ENCODE measurements at places on chromosomes 6 and 20. TPM values are rescaled to one million over a fixed set of nuclear protein-coding genes. Genes with fewer than 3 reads are reported as not detected.

DNA sequence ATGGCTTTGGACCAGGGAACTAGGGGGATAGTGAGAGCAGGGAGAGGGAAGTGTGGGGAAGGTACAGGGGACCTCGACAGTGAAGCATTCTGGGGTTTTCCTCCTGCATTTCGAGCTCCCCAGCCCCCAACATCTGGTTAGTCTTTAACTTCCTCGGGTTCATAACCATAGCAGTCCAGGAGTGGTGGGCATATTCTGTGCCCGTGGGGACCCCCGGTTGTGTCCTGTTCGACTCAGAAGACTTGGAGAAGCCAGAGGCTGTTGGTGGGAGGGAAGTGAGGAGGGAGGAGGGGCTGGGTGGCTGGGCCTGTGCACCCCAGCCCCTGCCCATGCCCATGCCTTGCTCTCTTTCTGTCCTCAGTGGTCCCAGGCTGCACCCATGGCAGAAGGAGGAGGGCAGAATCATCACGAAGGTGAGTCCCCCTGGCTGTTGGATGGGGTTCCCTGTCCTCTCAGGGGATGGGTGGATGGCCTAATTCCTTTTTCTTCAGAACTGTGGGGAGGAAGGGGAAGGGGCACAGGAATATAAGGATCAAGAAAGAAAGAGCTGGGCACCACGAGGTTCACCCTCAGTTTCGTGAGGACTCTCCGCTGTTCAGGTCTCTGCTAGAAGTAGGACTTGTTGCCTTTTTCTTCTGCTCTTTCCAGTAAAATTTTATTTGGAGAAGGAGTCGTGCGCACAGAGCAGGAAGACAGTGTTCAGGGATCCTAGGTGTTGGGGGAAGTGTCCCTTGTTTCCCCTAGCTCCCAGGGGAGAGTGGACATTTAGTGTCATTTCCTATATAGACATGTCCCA lies 4.2 kb downstream of the VEGFA start:
- no peak for DNase-seq

- DNase-seq: no peak
Measured at GRCh38 chr6:136095986-136096385, 154.1 kb downstream of the MTFR2 start.

DNA sequence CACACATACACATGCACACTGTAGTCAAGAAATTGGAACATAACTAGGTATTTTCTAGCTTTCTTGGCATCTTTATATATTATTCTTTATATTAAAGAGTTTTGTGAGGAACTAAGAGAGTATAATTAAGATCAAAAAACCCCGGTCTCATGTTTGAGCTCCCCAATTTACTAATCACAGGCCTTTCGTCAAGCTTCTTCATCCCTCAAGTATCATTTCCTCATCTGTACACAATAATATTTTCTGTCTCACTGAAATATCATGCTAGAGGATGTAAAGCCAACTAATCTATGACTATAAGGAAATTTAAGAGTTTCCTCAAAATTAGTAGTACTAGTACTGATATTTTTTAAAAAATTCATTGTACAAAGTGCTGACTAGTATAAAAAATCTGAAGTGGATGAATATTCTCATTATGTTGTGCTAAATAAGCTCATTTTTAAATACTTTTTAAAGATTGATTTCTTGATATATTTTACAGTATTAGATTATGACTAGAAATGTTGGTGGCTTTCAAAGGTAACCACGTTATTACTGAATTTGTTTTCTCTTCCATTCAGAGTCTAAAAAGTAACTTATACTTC lies 28.0 kb downstream of the PEX3 start:
- no peak for DNase-seq

GRCh38 chr6:139354189-139354588 lies 20.3 kb downstream of the CITED2 start:
- DNase-seq: no peak

DNA sequence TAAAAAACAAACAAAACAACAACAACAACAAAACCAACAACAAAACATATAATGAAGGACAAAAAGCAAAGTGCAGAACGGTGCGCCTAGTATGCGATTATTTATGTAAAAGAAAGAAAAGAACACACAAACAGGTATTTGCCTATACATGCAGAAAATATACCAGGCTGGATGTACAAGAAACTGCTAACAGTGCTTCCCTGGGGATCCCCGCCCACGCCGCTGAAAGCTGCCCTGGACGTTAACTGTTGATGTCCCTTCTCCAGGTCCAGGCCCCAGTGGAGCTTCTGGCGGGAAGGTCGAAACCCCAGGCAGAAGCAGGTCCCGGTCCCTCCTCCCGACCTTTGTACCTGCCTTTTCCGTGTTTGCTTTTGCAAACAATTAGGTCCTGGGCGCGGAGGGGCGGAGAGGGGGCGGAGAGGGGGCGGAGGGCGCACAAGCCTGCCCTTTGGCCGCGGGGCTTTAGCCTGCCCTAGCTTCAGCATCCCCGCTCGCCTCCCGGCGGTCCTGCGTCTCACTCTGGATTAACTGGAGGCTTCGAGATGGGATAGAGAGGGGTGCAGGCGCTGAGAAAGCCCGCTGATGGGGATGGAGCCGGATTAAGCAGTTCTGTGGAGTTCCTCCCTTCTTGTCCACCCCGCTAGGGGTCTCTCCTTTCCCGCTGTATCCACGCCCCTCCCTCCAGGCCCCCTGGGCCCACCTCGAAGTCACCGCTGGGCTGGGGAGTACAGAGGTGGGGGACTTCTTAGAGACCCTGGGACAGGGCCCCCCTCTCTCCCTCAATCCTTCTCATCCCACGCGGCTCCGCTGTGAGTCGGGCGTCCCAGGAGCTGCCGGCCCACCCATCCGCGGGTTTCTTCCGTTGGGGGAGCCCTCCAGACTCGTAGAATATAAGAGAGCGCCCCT lies 8.2 kb upstream of the AHCY start:
- DNase-seq: no peak

GRCh38 chr6:121032268-121033006 lies 301.8 kb downstream of the TBC1D32 start:
- DNase-seq: no peak

GRCh38 chr6:108896111-108896661 lies 48.0 kb downstream of the ARMC2 start:
- no peak for DNase-seq

DNA sequence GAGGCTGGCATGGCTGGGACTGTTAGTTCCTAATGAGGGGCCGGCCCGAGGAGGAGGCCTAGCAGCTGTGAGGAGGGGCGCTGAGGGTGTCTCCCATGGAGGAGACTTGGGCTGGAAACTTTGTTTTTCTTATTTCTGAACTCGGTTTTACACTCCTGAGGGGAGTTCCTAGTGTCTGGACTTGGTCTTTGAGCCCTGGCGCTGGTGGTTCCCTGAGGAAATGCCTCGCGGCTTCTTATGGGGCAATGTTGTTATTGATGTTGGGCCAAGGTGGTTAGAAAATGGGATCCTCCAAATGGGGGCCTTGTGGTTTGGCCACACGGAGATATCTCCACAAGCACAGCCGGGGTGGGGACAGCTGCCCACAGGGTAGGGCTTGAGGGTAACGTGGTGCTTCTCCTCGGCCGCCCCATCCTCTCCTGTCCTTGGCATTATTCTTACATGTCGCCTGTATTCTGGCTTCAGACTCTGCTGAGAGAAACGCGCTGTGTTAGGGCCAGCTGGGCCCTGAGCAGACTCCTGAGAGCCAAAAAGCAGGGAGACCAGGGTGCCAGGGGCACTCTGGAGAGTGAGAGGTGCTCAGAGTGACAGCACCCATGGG lies 136.9 kb downstream of the FOXO3 start:
- no peak for DNase-seq

DNA sequence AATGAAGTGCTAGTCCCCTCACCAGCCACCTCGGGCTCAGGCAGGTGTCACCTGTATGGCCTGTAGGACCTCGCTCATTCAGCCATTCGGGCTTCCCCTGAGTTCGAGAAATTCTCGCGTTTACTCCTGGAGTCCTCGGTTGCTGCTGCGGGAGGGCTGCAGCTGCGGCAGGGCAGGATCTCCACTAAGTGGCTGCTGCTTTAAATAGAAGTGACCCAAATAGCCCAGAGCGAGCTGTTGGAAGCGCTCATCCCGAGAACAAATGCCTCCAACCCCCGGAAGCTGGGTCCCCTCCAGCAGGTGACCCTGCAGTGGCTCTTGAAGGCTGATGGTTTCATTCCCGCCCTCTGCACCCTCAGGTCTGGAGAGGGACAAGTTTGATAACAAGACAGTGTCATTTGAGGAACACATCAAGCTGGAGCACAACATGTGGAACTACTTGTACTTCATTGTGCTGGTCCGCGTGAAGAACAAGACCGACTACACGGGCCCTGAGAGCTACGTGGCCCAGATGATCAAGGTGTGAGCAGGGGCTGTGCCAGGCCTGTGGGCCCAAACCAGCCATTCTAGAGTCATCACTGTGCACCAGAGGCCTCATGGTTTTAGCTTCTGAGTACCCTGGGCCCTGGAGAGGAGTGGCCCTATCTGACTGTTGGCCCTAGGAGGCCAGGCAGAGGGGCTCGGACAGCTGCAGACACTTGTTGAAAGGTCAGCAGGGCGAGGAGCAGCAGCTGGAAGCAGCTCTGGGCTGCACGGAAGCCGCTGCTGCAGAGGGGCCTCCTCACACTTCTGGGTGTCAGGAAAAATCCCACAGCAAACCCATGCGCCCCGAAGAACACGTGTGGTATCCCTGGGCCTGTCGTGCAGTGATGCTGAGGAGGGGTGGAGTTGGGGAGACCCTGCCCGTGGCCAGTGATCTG lies 18.1 kb downstream of the UQCC2 start:
- DNase-seq: no peak

GRCh38 chr6:156928972-156929371 lies 151.8 kb downstream of the ARID1B start:
- no peak for DNase-seq

DNA sequence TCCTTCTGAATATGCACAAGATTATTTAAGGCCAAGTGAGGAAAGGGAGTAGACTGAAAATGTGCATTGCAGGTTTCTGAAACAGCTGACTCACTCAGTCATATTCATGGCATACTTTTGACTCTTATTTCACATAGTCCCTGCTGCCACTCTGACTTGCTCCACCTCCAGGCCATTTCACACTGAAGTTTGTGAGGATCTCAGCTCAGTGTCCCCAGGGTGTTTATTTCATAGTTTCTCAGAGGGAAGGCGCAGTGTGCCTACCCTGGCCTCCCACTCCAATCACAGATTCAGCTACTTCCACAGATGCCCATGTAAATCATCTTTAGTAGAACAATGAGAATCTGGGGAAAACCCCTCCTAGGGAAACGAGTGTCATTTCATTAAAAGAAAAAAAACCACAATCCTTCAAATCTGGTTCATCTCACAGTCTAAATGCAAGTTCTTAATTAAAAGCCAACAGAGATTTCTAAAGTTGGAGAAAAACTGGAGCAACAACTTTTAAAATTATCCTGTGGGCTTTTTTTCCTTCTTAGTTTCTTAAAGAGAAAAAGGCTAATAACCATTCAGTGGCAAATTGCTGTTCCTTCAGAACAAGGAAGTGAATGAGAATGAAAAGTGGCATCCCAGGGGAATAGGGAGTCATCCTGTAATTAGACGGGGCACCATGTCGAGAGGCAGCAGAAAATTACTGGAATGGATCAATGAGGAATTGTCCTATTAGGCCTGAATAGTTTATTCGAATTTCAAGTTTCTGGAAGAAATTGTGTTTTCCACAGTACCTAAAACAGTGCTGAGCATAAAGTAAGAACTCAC lies 133.6 kb downstream of the TFAP2B start:
- DNase-seq: no peak

The PPIL4 gene
- polyA plus RNA-seq: 63.1 TPM

The KIFC1 gene
- polyA plus RNA-seq: 43.3 TPM

The SLC22A3 gene
- 5.0 TPM for polyA plus RNA-seq

The TAB2 gene
- 94.2 TPM for polyA plus RNA-seq

The BPI gene
- 1.0 TPM for polyA plus RNA-seq

The SCRT2 gene
- polyA plus RNA-seq: 0.04 TPM

The PET117 gene
- 21.9 TPM for polyA plus RNA-seq
